ENCODE measurements at places on chromosomes 3 and 15.

GRCh38 chr15:41872166-41872747 lies 21.6 kb downstream of the SPTBN5 start:
- no peak for DNase-seq

DNA sequence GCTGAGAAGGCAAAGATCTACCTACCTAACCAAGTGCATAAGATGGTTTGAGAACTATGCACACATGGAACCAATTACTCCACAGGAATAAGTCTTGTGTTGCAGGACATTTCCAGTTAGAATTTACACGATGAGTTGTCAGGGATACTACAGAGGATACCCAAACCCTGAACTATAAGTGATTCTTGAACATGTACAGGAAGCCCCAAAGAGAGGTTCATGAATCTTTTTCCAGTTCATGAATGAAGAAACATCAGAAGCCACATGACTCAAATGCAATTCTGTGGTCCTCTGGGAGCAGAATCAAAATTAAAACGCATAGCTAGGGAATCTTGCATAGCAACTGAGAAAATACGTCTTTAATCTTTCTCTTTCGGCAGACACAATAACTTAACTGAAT lies 114.1 kb upstream of the LMCD1 start:
- DNase-seq, result no peak

- no peak for DNase-seq
Observed at GRCh38 chr3:170496868-170497140, 78.1 kb downstream of the CLDN11 start.

GRCh38 chr3:122730240-122730639 lies 49.6 kb downstream of the PARP14 start:
- DNase-seq, result no peak

Measured in activated CD4-positive, alpha-beta T cell treated with anti-CD3 and anti-CD28 coated beads for 24 hours (primary cell).